ENCODE measurements at places on chromosomes 4 and X.

- DNase-seq = no peak
Observed at GRCh38 chr4:154610582-154610981, 1.9 kb downstream of the FGG start.

DNA sequence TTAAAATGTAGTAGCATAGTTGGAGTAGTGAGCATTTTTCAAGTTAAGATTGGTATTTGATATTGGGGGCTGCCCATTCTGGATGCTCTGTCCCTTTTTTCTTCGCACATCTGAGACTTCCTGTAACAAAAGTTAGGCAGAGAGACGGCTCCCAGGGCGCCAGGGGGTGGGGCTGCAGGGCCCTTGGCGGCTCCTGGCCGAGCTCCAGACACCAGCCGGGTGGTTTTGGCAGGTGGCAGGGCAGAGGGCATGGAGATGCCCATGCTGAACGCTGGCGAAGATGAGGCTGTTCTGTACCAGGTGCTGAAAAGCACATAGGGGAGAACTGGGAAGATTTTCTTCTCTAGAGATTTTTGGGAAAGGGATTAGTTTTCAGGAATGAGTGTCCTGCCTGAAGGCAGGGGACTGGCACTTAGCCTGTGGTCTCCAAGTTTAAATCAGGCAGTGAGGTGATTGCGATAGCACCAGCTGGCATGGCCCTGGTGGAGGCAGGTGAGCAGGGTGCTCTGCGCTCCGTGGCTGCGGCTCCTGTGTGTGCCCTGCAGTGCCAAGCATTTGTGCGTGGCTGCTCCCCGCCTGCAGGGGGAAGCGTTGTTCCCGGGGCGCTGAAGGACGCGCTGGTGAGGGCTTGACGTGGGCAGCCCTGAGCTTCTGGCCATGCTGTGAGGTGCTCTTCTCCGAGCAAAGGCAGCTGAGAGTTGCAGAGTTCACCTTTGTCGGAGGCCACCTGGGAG, 23.6 kb upstream of the HGFAC start:
- DNase-seq = no peak

GRCh38 chr4:82810176-82810575, 11.6 kb upstream of the SCD5 start:
- no peak for DNase-seq

- DNase-seq = no peak
Observed at GRCh38 chr4:36841583-36842326, 402.8 kb upstream of the NWD2 start.

DNA sequence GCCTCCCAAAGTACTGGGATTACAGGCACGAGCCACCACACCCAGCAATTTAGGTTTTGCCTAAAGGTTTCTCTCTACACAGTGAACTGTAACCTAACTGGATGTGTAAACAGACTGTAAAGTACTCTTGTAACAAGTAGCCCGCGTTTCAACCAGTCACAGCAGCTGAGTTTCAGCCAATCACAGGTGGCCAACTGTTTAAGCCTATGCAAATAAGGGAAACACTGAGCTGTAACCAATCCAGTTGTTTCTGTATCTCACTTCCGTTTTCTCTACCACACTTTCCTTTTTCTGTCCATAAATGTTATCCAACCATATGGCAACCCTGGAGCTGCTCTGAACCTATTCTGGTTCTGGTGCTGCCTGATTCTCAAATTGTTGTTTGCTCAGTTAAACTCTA, 59.9 kb downstream of the DIPK2B start:
- no peak for DNase-seq

GRCh38 chrX:136353526-136354093, 52.8 kb downstream of the ADGRG4 start:
- no peak for DNase-seq

GRCh38 chrX:63758011-63758410, 27.0 kb downstream of the ARHGEF9 start:
- DNase-seq = no peak

GRCh38 chr4:151287409-151287808, 10.4 kb downstream of the PRSS48 start:
- no peak for DNase-seq

GRCh38 chr4:24003926-24004325, 114.1 kb upstream of the PPARGC1A start:
- DNase-seq = no peak

GRCh38 chrX:3374108-3374800, 27.8 kb upstream of the MXRA5 start:
- DNase-seq = no peak

DNA sequence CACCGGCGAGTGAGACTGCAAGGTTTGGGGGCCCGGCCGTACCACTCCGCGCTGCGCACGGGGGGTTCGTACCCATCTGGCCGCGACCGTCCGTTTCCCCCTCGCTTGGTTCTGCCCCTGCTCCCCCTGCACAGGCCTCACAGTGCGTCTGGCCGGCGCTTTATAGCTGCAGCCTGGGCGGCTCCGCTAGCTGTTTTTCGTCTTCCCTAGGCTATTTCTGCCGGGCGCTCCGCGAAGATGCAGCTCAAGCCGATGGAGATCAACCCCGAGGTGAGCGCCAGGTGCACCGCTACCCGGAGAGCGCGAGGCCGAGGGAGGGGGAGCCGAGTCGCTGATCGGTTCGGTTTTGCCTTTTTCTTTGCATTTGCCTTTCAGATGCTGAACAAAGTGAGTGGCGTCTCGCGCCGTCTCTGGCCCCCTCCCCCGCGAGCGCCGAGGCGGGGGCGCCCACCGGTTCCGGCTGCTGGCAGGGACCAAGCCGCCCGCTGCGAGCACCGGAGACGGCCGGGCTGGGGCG, at the start of gene UCHL1:
Gene UCHL1 (plus strand): TSS at position 189 of the 517 bp plus-strand sequence. CDS start 49 bp downstream, at position 238.
- no peak for DNase-seq

DNA sequence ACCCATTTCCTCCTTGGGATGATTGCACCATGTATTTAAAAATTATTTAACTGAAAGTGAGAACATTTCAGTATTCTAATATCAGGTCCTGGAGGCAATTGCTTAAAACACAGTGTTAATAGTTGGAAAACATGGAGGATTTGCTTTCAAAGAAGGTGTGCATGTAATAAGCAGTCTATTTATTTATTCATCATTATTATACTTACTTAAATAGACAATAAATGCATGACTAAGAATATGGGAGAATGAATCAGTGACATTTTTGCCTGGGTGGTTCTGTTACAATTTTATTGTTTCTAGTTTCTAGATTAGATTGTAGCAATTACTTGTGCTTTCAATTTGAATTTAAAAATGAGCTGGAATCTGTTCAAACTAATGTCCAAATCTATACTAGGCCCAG, 145.5 kb downstream of the AREG start:
- no peak for DNase-seq

DNA sequence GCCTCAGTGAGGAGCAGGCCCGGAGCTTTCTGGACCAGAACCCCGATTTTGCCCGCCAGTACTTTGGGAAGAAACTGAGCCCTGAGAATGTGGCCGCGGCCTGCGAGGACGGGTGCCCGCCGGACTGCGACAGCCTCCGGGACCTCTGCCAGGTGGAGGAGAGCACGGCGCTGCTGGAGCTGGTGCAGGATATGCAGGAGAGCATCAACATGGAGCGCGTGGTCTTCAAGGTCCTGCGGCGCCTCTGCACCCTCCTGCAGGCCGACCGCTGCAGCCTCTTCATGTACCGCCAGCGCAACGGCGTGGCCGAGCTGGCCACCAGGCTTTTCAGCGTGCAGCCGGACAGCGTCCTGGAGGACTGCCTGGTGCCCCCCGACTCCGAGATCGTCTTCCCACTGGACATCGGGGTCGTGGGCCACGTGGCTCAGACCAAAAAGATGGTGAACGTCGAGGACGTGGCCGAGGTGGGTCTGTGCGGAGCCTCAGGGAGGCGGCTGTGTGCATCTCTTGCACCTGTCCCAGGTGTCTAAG, 323 bp downstream of the PDE6B start:
- DNase-seq = peak; percentile 69

- DNase-seq = peak; percentile 58
Observed at GRCh38 chr4:4416981-4417380, 30.1 kb downstream of the NSG1 start.

DNA sequence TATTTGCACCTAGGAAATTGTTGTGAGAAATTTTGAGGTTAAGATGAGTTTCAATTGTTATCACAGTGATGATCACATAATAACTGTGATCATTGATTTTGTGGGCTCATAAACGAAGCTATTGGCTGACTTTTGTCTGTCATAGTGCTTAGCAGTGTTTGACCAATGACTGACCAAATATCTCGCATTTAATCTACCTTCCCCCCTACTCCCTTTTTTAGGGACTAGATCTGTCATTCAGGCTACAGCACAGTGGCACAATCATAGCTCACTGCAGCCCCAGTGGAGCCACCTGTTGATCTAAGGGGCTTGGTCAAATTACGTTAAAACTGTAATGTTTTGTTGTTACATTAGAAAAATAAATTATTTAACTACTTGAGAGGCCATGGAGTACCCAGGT, 1.5 kb downstream of the FUNDC2 start:
- DNase-seq = no peak

GRCh38 chr4:139144911-139145551, 32.0 kb downstream of the ELF2 start:
- DNase-seq = no peak

DNA sequence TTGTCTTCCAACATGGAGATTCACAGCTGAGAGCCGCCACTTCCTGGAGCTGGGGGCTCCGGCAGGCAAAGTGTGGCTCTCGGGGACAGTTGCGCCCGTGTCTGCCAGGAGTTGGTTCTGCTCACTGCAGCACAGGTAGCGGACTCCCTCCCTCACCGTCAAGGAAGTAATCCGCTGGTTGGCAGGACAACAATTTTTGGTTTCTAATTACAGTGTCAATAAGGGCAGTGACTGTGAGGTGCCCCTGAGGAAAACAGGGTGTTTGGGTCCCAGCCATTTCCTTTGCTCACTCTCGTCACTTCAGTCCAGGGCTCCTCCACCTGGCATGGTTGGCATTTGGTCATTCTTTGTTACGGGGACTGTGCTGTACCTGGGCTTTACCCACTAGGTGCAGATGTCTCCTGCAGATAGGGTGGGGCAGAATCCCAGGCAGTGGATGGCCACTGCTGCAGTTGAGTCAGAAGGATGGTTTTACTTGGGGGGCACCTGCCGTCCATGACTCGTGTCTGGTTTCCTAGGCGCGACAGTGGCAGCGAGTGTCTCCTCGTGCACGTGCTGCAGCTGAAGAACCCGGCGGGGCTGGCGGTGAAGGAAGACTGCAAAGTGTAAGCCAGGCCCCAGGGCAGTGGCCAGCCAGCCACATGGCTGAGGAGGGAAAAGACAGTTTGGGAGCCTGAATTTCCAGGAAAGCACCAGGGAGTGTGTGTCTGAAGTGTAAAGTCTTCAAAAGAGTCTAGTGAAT, 32.1 kb upstream of the CLCN4 start:
- no peak for DNase-seq

GRCh38 chr4:21709031-21709430, 239.5 kb downstream of the KCNIP4 start:
- DNase-seq = no peak

DNA sequence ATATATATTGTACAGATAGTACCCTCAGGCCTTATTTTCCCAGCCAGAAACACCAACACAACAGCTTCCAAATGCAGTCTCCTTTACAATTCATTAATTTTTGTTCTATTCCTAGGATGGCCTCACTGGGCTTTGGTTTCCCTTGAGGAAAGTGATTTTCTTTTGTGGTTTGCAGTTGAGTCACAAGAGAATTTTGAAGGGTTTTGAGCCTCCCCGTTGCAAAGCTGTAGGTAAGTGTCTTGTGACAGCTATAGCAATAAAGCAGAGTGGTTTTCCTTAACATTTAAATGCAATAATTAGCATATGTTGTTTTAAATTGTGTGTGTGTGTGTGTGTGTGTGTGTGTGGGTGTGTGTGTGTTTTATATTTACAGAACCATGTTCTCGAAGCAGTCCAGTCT, 54.1 kb upstream of the WDR17 start:
- no peak for DNase-seq

- no peak for DNase-seq
Observed at GRCh38 chr4:114599231-114599902, 760 bp downstream of the UGT8 start.

DNA sequence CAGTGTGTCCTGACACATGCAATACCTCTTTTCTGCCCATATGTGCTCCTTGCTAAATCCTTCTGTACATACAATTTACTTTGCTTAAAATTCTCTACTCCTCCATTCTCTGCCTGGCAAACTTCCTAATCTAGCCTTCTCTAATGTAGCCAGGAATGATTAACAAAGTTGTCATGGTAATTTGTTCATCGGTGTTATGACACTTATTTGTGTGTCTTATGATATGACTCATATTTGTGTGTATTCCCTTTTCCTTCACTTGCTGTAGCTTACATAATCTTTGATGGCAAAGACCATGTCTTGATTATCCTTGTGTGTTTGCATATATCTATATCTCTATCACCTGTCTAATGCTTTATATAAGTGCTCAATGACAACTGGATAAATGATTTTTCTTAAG, 133.3 kb downstream of the COL25A1 start:
- DNase-seq = no peak

- no peak for DNase-seq
Observed at GRCh38 chrX:37883196-37883595, 35.8 kb upstream of the DYNLT3 start.

GRCh38 chrX:101682723-101683122, 23.1 kb upstream of the ARMCX2 start:
- DNase-seq = no peak

DNA sequence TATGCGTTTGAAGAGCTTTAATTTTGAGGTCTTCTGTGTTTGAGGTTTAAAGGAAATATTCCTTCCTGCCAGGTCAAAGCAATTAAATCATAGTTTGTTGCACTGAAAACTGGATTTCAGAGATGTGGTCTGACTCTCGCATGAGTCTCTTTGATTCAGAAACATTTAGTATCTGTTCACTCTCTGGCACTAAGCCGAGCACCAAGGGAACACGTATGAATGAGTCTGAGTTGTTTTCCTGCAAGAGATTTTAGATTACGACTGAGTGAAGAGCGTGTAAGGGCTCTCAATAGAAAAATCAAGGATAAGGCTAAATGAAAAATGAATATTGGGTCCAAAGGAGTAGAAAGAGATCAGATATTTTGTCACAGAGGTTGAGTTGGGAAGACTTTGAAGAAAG, 875.4 kb upstream of the PRKX start:
- no peak for DNase-seq

DNA sequence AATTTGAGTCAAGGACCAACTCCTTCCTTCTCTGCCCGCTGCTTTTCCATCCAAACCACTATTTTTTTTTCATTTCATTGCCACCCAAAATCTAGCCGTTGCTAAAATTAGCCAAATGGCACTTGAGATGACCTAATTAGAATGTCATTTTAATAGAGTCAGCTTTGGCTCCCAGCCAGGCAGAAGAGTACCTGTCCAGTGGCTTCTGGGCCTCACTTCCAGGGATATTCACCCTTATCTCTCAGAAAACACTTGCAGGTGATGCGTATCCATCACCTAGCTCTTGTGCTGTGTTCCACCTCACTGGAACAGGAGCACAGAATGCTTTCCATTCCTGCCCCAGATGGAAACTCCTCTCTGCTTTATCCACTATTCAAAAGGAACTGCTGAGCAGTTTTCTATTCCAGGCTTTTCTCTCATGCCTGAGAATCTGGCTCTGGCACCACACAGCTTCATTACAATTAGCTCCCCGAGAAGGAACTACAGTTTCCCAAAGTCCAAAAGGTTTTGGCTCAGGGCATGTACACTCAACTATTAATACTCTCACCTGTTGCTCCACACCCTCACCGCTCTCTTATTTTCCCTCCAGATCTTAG, 18.5 kb downstream of the MAGEA9B start:
- no peak for DNase-seq

Measured in cardiac septum (tissue), 1 donor.